ENCODE measurements at places on chromosomes 12 and 14.
A peak's percentile ranks its signal among the peaks of the same experiment; 100 is the strongest.

GRCh38 chr12:103279444-103279843 is 216.3 kb downstream of the C12orf42 start:
- H3K4me1 ChIP-seq = no peaks in the 10 kb centered on the region
- H3K4me3 ChIP-seq = peak overlapping the region; percentile 7
- no peak overlapping the region for H3K27ac ChIP-seq

- H3K27ac ChIP-seq = peak overlapping the region; percentile 82
- no peaks in the 10 kb centered on the region for H3K27me3 ChIP-seq
- peak overlapping the region; percentile 55 for H3K4me3 ChIP-seq
- H3K36me3 ChIP-seq = no peaks in the 10 kb centered on the region
Observed at GRCh38 chr14:76908834-76909233, 82.6 kb downstream of the LRRC74A start.

DNA sequence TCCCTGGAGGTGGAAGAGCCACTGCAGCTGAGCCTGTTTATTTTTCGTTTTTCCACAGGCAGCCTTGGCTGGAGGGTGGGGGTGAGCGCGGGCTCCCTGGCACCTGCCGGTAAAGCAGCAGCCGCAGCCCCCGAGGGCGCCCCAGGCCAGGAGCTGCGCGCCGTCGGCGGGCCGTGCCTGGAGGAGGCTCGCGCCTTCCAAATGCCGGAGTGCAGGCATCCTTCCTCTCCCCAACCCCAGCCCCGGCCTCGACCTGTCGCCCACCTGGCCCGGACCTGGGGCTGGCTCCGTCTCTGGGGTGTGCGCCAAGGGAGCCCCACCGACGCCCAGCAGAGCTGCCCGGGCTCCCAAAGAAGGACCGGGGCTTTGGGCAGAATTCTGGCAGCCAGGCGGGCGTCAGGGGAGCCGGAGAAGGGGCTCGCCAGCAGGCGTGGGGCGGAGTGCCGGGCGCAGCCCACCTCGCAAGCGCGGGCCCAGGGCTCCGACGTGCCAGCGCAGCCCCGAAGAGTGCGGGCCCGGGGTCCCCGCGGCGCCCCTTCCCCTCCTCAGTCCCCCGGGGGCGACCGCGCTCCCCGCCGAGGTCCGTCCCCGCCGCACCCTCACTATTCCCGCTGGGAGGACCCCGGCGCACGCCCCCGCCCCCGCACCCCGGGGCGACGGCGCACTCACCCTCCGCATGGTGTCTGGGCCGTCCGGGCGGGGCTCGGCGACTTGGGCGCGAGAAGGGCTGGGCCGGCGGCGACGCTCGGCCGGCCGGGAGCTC is 130.3 kb downstream of the NDUFA12 start:
- peaks cover 65% of the 10 kb centered on the region for H3K27me3 ChIP-seq
- H3K27ac ChIP-seq = no peak overlapping the region
- peak overlapping the region; percentile 48 for H3K4me3 ChIP-seq
- H3K36me3 ChIP-seq = no peaks in the 10 kb centered on the region
- H3K4me1 ChIP-seq = peaks cover 11% of the 10 kb centered on the region

GRCh38 chr12:92927436-92928281 is 1.4 kb downstream of the EEA1 start:
- peaks cover 23% of the 10 kb centered on the region for H3K36me3 ChIP-seq
- peak overlapping the region; percentile 89 for H3K4me3 ChIP-seq
- ATAC-seq = peak; percentile 13
- peak overlapping the region; percentile 87 for H3K27ac ChIP-seq
- H3K4me1 ChIP-seq = peaks cover 30% of the 10 kb centered on the region
- no peaks in the 10 kb centered on the region for H3K27me3 ChIP-seq

DNA sequence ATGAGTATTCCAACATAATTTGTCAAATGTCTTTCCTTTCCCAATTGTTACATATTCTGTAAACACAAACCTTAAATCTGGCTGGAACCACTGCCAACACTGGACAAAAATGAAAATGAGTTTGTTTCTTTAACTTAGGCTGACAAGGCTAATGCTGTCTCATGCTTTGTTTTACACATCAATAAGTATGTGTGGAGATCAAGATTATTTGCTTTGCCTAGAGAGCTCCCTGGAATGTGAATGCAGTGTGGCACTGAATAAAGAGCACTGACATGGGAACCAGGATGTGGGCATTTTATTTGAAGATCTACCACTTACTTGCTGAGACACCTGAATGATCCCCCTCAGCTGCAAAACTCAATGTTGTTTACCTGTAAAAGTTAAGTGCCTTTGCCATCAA is 61.7 kb downstream of the RALGAPA1 start:
- H3K4me1 ChIP-seq = peaks cover 2% of the 10 kb centered on the region
- H3K27ac ChIP-seq = no peak overlapping the region
- H3K27me3 ChIP-seq = no peaks in the 10 kb centered on the region
- no peak for ATAC-seq
- peaks cover 95% of the 10 kb centered on the region for H3K36me3 ChIP-seq

- H3K27me3 ChIP-seq = peaks cover 33% of the 10 kb centered on the region
- H3K4me1 ChIP-seq = no peaks in the 10 kb centered on the region
- H3K36me3 ChIP-seq = no peaks in the 10 kb centered on the region
- ATAC-seq = no peak
Observed at GRCh38 chr12:108248011-108248410, 91.1 kb downstream of the CMKLR1 start.

DNA sequence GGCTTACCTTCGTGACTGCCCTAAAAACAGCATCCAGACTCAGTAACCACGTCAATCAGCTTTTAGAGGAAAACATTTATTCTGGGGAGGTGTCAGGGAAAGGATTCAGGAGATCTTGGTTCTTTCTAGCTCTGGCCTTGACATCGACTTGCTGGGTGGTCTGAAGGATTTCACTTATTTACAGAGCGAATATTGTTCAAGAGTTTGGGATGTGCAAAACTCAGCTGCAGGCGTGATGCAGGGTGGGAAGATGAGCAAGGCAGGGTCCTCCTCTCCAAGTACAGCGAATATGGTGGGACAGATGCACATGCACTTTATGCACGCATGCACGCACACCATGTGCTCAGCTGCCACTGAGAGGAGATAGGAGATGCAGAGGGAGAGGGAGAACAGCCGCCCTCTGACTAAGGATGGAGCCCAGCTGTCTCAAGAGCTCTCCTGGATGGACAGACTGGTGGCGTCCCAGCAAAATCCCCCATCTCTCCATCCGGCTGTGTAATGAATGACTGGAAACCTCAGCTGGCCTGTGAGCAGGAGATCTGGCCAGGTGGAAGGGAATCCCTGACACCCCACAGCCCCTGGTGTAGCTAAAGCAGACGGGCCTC is 24.4 kb upstream of the BDKRB1 start:
- no peak overlapping the region for H3K4me3 ChIP-seq
- peaks cover 5% of the 10 kb centered on the region for H3K27me3 ChIP-seq
- no peak overlapping the region for H3K27ac ChIP-seq
- no peaks in the 10 kb centered on the region for H3K36me3 ChIP-seq

DNA sequence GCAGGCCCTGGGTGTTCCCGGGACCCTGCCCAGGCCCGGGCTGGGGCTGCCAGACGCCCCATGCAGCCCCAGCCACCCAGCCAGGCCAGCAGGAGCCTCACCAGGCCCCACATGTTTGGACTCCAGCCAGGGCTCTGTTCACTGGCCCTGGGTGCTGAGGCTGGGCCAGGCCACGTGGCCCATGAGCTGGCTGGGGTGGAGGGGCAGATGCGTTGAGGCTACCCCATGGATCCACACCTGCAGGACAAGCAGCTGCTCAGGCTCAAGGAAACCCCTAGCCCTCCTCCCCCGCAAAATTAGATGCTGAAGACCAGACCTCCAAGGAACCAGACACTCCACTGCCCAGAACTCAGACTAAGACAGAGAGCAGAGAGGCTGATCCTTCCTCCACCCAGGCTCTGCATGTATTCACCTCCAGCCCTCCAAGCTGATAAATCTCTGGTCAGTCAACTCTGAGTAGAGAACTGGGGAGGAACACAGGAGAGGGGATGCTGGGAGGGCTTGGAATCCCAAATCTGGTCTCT is 1.6 kb downstream of the CDH24 start:
- no peak for ATAC-seq
- H3K36me3 ChIP-seq = peaks cover 36% of the 10 kb centered on the region
- peaks cover 8% of the 10 kb centered on the region for H3K27me3 ChIP-seq
- H3K4me3 ChIP-seq = peak overlapping the region; percentile 74
- peaks cover 14% of the 10 kb centered on the region for H3K4me1 ChIP-seq
- H3K27ac ChIP-seq = no peak overlapping the region

- H3K4me1 ChIP-seq = peaks cover 26% of the 10 kb centered on the region
- peaks cover 96% of the 10 kb centered on the region for H3K36me3 ChIP-seq
- H3K27ac ChIP-seq = peak overlapping the region; percentile 59
- peak; percentile 61 for ATAC-seq
- H3K27me3 ChIP-seq = no peaks in the 10 kb centered on the region
- peak overlapping the region; percentile 32 for H3K4me3 ChIP-seq
Observed at GRCh38 chr14:31124197-31124596, 83.4 kb downstream of the HECTD1 start.

- no peaks in the 10 kb centered on the region for H3K36me3 ChIP-seq
- no peak overlapping the region for H3K27ac ChIP-seq
- no peaks in the 10 kb centered on the region for H3K4me1 ChIP-seq
- H3K27me3 ChIP-seq = no peaks in the 10 kb centered on the region
- ATAC-seq = no peak
- no peak overlapping the region for H3K4me3 ChIP-seq
Observed at GRCh38 chr12:44046732-44047417, 211.0 kb downstream of the TMEM117 start.

DNA sequence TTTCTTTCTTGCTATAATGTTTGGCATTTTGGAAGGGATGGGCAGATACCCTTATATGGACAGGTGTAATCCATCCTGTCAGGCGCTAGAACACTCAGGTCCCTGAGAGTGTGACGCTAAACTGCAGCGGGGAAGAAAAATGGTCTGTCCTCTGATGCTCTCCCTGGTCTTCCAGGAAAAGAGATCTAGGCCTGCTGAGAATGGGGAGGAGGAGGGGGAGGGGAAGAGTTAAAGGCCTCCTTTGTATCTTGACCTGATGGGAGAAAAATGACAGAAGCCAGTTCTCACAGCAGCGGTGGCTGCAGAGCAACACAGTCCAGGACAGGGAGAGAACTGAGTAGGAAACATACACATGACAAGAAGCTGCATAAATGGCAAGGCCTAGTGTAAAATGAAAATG is 61.1 kb downstream of the RPS6KA5 start:
- no peak overlapping the region for H3K27ac ChIP-seq
- H3K36me3 ChIP-seq = peaks cover 44% of the 10 kb centered on the region
- no peaks in the 10 kb centered on the region for H3K27me3 ChIP-seq
- H3K4me3 ChIP-seq = no peak overlapping the region

- no peak overlapping the region for H3K27ac ChIP-seq
- peaks cover 14% of the 10 kb centered on the region for H3K27me3 ChIP-seq
- H3K4me1 ChIP-seq = no peaks in the 10 kb centered on the region
- no peak for ATAC-seq
- H3K4me3 ChIP-seq = no peak overlapping the region
Observed at GRCh38 chr12:152440-152839, 61.5 kb downstream of the SLC6A12 start.

- H3K27ac ChIP-seq = no peak overlapping the region
- H3K4me3 ChIP-seq = no peak overlapping the region
- no peaks in the 10 kb centered on the region for H3K4me1 ChIP-seq
- ATAC-seq = no peak
Observed at GRCh38 chr14:84234281-84234680, 1295.7 kb upstream of the FLRT2 start.

- H3K4me1 ChIP-seq = no peaks in the 10 kb centered on the region
- no peak for ATAC-seq
- H3K27me3 ChIP-seq = no peaks in the 10 kb centered on the region
- H3K27ac ChIP-seq = no peak overlapping the region
- H3K36me3 ChIP-seq = no peaks in the 10 kb centered on the region
Observed at GRCh38 chr12:104976703-104977102, 9.4 kb upstream of the NOPCHAP1 start.

DNA sequence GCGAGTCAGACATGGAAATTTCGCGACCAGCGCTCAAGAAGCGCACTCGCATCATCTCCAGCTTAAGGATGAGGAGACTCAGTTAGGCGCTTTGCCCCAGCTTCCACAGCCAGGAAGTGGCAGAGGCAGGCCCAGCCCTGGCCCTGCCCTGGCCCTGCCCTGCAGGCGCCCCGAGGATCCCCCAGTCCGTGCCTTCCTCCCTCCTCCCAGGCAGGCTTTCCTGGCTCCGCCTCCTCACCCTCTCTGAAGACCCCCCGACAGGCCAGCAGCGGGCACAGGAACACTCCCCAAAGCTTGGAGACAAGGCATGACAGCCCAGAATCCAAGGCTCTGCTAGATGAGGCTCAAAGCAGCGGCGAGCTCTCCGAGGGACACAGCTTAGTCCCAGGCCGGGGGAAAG is 25.1 kb downstream of the UBR7 start:
- no peak overlapping the region for H3K4me3 ChIP-seq
- H3K4me1 ChIP-seq = peaks cover 18% of the 10 kb centered on the region
- ATAC-seq = no peak

DNA sequence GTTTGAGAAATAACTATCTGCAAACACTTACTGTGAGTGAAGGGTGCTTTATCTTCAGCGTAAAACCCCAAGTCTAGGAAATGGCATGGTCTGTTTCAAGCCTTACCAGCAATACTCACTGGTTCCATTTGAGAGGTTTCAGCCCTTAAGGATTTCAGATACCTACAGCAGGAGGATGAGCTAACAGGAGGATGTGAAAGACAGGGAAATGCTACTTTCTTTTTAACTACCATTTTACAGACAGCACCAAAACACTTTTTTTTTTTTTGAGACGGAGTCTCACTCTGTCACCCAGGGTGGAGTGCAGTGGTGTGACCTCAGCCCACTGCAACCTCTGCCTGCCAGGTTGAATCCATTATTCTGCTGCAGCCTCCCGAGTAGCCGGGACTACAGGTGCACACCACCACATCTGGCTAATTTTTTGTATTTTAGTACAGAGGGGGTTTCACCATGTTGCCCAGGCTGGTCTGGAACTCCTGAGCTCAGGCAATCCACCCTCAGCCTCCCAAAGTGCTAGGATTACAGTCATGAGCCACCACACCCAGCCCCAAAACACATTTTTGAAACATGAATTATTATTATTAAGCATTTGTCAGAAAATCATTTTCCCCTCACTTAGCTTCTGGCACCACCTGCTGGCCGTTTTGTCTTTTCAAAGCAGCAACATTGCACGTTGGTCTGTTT is 4.6 kb downstream of the MTRFR start:
- H3K4me3 ChIP-seq = peak overlapping the region; percentile 93
- H3K27ac ChIP-seq = peak overlapping the region; percentile 61
- no peaks in the 10 kb centered on the region for H3K27me3 ChIP-seq

DNA sequence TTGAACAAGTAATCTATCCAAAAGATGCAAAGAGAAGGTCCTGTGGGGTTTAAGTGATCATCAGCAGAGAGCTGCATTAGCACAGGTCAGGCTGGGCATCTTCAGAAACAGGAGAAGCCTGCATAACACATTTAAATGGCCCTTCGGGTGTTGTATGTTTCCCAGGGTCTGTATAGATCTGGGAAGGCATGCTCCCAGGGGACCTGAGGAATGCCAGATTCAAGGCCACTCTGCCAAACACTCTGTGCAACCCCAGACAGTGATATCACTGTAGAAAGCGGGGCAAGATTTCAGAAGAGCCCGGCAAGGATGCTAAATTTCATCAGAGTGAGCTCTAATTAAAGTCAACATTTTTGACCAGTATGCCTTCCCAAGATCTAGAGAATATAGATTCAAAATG is 92.9 kb downstream of the ARMH4 start:
- no peak overlapping the region for H3K27ac ChIP-seq
- H3K27me3 ChIP-seq = peaks cover 19% of the 10 kb centered on the region
- no peaks in the 10 kb centered on the region for H3K4me1 ChIP-seq

GRCh38 chr12:17077594-17077993 is 471.6 kb upstream of the LMO3 start:
- H3K4me3 ChIP-seq = no peak overlapping the region
- H3K27me3 ChIP-seq = no peaks in the 10 kb centered on the region
- no peaks in the 10 kb centered on the region for H3K36me3 ChIP-seq
- no peaks in the 10 kb centered on the region for H3K4me1 ChIP-seq
